ENCODE measurements at places on chromosomes 7 and 10.

DNA sequence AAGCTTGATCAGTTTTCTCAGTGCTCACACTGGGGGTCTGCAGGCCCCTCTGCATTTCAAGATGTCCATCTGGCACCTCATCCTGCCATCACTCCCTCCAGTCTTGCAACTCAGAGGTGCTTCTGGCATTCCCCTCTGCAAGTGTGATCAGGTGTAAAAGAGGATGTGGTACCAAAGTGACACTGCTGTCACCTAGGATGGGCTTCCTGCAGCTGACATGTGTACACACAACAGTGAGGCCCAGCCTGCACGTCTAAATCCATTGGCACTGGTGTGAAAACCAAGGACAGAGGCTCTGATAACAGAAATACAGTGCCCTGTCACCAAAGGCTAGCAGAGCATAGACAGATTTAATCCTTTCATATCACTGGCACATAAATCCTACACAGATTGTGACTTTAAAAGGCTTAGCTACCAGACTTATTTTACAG, 162.5 kb upstream of the CELF2 start:
- DNase-seq, result peak; percentile 29

- DNase-seq, result no peak
Measured at GRCh38 chr7:70890147-70890969, 241.6 kb upstream of the GALNT17 start.

DNA sequence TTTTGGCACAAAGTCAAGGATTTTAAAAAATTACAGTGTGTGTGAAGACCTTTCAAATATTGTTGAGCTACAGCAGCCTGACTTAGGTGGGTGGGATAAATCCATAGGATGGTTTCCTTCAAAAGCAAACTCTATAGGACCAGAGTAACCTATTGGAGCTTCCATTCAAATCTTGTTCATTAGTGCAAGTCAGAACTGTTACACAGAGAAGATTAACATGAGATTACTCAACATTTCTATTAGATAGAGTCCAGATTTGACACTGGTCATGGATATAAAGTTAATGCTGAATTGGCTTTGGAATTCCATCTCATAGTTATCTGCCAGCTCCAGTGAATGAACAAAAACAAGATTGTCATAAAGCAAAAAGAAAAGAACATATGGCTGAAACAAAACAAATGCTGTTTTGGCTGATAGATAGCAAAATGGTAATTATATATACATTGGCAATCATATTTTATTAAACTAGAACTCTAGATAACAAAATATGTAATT, 129.6 kb upstream of the SEMA3A start:
- DNase-seq, result no peak

- DNase-seq, result no peak
Measured at GRCh38 chr7:159172400-159172799, 27.7 kb upstream of the VIPR2 start.

DNA sequence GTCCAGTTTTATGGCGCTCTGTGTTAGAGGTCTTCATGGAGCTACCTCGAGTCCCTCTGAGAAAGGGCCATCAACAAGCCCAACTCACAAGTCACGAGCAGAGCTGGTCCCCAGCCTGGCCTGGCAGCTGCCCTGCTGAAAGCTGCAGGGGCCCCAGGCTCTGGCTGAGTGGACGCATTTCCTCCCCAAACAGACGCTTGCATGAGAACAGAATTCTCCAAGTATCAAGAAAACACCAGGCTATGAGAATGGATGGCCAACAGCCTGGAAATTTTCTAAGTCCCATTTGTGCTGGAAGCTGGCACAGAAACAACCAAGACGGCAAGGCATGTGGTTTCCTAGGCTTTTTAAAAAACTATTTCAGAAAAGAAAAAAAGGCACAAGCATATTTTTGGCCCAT, 114.8 kb downstream of the FAM53B start:
- peak; percentile 63 for DNase-seq

- DNase-seq, result no peak
Measured at GRCh38 chr7:30472784-30473775, 5.5 kb downstream of the NOD1 start.

DNA sequence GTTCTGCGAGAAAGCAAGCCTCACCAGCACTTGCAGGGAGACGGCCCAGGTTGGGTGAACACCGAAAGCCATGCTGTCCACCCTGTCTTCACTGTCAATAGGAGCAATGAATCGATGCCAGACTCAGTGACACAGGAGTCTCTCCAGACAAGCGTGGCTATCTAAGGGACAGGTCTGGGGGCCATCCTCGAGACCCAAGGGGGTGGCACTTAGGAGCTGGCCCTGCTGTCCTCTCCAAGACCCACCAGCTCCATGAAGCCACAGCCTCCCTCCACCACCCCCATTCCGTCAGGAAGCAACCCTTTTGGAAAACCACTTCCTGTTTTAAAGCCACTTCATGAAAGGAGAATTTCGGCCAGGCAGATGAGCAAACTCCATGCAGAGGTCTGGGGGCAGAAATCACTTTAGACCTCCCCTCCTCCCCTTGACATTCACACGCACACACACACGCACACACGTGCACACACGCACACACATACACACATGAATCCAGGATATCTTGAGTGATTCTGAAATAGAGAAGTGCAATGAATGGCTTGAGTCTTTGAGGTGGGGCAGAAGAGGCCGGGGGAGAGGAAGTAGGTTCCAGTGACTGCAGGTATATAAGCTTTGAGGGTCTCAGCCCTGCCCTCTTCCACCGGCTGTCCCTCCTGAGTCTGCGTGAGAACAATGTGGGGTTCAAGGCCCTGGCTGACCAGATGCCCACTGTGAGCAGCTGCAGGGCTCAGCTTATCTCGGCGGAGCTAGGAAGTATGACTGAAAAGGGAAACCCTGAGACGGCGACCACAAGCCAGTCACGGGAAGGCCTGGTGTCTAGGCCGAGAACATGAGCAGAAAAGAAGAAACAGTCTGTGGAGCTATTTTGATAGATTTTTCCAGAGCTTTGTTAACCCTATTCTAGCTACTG, 25.0 kb downstream of the RGS10 start:
- no peak for DNase-seq

GRCh38 chr7:107262857-107263256, 94.1 kb downstream of the HBP1 start:
- DNase-seq, result peak; percentile 86

GRCh38 chr10:89518108-89518507, 17.3 kb downstream of the SLC16A12 start:
- DNase-seq, result no peak

GRCh38 chr10:10865913-10866312, 151.8 kb upstream of the CELF2 start:
- DNase-seq, result no peak
